H9 (cell line): ENCODE measurements at places on chromosomes 5 and 9.

DNA sequence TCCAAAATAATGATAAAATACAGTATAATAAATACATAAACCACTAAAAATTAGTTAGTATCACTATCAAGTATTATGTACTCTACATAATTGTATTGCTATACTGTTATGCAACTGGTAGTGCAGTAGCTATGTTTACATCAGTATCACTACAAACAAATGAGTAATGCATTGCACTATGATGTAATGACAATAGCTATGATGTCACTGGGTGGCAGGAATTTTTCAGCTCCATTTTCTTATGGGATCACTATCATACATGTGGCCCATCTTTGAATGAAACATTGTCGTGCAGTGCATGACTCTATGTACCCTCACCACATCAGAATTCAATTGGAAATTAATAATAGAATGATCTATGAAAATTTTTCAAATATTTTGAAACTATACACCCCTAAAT is 201.3 kb downstream of the MPDZ start:
- H3K27me3 ChIP-seq, result no peaks in the 10 kb centered on the region
- no peak for DNase-seq
- no peak overlapping the region for H3K27ac ChIP-seq
- no peaks in the 10 kb centered on the region for H3K36me3 ChIP-seq
- no peaks in the 10 kb centered on the region for H3K4me1 ChIP-seq
- no peak overlapping the region for H3K4me3 ChIP-seq

GRCh38 chr9:86573886-86574285 is 219.7 kb upstream of the TUT7 start:
- H3K4me3 ChIP-seq, result no peak overlapping the region
- no peaks in the 10 kb centered on the region; the same call in 1 of the 2 replicates for H3K4me1 ChIP-seq
- H3K27ac ChIP-seq, result no peak overlapping the region
- no peaks in the 10 kb centered on the region for H3K27me3 ChIP-seq

DNA sequence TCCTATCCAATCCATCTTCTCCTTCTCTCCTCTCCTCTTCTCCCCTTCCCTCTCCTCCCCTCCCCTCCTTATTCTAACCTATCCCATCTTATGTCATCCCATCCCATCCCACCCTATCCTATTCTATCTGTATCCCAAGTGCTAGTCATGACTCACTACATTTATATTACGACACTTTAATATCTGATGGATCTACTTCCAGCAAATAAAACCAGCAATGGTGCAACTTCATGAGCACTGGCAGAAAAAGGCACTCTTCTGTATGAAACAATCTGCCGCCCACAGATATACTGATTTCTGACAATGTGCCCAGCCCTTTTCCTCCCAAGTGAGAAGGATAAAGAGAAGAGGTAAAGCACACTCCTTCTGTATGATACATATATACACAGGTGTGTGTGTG is 86.6 kb upstream of the ANKH start:
- no peak overlapping the region for H3K4me3 ChIP-seq
- peaks cover 2% of the 10 kb centered on the region; the same call in 1 of the 2 replicates for H3K4me1 ChIP-seq
- H3K27ac ChIP-seq, result no peak overlapping the region
- no peaks in the 10 kb centered on the region; the same call in 1 of the 3 replicates for H3K36me3 ChIP-seq
- no peaks in the 10 kb centered on the region for H3K27me3 ChIP-seq
- no peak for DNase-seq

- H3K36me3 ChIP-seq, result no peaks in the 10 kb centered on the region; the same call in 2 of the 3 replicates
- no peak overlapping the region for H3K27ac ChIP-seq
- peak; percentile 21 for DNase-seq
These were observed 22.8 kb downstream of the SARDH start for GRCh38 chr9:133715295-133715865.
